ENCODE measurements at places on chromosomes 6 and 20.
A peak's percentile ranks its signal among the peaks of the same experiment; 100 is the strongest.

DNA sequence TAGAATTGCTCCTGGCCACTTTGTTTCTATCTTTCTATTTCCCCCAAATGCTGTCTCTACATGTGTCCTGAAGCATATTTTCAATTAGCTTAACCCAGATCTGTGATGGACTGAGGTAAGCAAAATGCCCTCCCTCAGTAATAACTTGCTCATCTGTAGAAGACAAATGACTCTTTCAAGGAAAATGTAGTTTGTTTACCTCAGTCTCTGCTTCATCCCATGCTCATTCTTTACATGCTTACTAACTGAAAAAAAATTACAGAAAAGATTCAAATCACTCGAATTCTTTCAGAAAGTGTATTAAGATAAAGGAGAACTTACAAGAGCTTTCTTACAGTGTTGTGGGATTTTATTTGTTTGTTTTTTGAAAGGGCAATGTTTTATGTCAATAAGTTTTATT is 531.1 kb downstream of the LMBRD1 start:
- no peak for DNase-seq

DNA sequence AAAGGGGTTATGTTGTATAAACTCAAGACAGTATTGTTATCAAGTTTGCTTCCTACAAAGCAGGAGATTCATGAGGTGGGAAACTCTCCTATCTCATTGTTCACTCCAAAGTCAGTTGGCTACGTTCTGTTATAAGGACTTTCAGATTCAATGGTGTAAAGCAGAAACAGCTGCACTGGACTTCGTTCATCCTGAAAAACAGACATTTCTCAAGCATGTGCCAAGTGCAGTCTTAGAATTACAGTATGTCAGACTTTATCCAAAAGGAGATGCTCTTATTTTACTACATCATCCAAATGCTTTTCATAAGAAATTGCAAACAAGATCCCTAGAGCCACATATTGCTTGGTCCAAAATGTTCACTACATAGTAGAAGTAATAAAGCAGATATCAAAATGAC is 14.9 kb downstream of the COL21A1 start:
- no peak for DNase-seq

- DNase-seq, result no peak
Observed at GRCh38 chr6:30922447-30922852, 8.4 kb downstream of the VARS2 start.

GRCh38 chr6:156599978-156600590 is 177.1 kb upstream of the ARID1B start:
- no peak for DNase-seq

GRCh38 chr20:32329817-32330554 is 28.1 kb upstream of the ASXL1 start:
- DNase-seq, result no peak

DNA sequence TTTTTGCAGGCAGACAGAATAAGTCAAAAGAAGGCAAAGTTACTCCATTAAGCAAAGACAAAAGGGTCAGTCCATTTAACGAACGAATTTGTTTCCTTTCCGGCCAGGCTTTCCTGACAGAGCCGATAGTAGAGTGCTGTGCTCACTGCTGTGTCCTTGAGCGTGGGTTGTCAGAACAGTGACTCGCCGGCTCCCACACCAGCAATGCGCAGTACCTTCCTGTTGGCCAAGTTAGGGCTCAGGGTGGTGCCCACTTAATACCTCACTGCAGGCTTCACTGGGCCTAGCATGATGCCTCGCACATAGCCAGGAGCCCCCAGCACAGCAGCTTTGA is 294.7 kb downstream of the FOXC1 start:
- no peak for DNase-seq

DNA sequence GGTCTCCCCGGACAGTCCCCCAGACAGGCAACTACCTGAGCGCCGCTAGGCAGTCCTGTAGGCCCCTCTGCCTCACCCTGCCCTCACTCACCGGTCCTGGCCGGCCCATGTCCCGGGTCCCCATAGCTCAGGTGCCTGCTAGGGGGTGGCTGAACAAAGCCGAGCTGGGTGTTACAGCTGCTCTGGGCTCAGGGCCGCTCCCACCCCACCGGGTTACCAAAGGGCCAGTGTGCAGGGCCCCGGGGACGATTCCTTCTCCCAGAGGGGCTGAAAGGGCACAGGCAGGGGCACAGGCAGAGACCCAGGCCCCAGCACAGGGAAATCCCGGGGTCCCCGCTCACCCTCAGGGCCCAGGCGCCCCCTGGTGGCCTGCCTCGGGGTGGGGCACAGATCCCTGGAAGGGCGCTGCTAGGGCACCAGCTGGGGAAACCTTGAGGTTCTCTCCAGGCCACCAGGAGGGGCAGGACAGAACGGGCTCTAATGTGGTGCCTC is 118.4 kb downstream of the GRM4 start:
- DNase-seq, result no peak

GRCh38 chr6:113595911-113596376 is 261.2 kb upstream of the MARCKS start:
- no peak for DNase-seq

DNA sequence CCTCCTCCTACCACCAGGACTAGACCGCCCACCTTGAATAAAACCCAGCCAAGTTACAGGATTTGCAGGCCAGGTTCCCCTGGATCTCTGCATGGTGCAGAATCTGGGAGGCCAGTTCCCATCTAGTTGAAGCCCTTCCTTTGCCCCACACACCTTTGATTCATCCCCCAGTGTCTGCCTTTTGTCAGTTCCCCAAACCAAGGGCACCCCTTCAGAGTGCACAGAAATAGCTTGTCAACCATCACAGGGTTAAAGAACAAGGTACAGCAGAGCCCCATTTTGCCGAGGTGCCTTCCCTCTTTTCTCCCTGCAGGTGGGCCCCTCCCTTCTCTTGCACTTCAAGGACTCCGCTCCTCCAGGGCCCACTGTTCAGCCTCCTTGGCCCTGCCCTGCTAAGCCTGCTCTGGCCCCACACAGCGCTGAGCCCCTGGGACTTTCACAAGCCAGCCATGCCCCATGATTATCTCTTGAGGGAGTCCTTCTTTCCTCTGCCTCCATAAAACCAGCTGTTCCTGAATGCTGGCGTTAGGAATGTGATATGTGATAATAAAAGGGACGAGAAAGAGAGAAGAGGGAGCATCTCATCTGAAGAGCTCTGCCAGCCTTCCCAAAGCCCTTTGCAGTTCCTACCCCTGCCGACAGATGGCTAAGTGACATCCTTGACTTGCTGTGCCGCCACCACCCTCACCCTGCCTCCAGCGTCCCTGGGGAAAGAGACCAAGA is 280.3 kb downstream of the CDC5L start:
- no peak for DNase-seq

DNA sequence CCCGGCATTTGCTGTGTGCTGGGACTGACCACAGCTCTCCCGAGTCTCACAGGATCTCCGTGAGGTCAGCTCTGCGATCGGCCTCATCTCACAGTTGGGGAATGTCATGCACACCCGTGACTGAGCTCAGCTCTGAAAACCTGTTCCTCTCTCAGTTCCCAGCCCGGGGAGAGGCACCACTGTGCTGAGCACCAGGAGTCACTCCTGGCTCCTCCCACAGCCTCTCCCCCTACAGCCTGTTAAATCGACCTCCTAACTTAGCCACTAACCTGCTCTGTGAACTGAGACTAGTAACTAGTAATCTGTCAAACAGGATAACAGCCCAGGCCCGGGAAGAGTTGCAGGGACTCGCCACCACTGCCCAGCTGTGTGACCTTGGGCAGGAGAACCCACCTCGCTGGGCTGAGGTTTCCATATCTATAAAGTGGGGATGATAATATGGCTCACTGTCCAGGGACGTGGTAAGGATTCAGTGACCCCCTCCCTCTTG is 20.1 kb upstream of the NOL4L start:
- DNase-seq, result no peak

- DNase-seq, result no peak
Observed at GRCh38 chr20:62893700-62894099, 32.1 kb upstream of the TCFL5 start.

- no peak for DNase-seq
Observed at GRCh38 chr6:52388790-52389189, 26.8 kb downstream of the PAQR8 start.

DNA sequence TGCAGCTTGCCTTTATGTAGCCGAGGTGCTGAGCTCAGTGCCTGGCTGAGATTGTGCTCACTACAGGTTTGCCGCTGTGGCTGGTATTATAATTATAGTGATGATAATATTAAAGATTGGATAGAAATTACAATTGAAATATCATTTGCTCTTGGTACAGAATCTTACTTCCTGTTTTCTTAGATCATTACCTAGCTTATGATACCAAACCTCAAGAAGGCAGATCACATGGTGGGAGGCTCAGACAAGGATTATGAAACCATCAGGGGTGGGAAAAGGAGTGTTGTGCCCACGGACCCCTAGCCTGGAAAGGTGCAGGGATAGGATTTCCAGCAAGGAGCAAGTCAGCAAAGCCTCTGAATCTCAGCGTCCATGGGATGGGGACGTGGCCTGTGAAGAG is 70.6 kb downstream of the IGF2R start:
- DNase-seq, result no peak

- DNase-seq, result no peak
Observed at GRCh38 chr6:157272372-157272771, 50.9 kb downstream of the TMEM242 start.

DNA sequence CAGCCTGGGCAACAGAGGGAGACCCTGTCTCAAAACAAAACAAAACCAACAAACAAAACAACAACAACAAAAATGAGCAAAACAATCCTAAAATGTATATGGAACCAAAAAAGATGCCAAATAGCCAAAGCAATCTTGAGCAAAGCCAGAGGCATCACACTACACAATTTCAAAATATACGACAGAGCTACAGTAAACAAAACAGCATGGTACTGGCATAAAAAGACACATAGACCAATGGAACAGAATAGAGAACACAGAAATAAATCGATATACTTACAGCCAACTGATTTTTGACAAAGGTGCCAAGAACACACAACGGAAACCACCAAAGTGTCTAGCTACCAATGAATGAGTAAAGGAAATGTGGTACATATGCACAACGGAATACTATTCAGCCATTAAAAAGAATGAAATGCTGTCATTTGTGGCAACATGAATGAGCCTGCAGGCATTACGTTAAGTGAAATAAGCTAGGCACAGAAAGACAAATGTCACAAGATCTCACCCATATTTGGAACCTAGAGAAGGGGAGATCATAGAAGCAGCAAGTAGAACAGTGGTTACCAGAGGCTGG is 16.4 kb downstream of the PXDC1 start:
- no peak for DNase-seq

GRCh38 chr6:145276756-145277155 is 458.6 kb downstream of the EPM2A start:
- no peak for DNase-seq

DNA sequence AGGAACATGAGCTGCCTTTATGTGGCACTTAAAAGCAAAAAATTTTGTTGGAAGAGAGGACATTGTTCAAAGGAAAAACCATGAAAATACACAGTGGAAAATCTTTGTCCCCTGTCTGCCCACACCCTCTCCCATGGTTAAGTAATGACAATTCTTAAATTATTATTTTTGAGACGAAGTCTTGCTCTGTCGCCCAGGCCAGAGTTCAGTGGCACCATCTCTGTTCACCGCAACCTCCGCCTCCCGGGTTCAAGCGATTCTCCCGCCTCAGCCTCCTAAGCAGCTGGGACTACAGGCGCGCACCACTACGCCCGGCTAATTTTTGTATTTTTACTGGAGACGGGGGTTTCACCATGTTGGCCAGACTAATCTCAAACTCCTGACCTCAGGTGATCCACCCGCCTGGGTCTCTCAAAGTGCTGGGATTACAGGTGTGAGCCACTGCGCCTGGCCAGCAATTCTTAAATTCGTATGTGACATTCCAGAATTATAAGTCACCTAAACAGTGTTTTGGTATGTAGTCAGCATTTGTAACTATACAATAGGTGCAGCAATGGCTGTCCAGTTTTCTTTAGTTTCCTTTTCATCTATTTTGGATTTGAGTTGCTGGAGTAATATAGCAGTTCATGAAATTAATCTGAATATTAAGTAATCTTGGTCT is 636 bp upstream of the SSR1 start:
- DNase-seq, result no peak

GRCh38 chr6:157157258-157157657 is 166.1 kb downstream of the TMEM242 start:
- DNase-seq, result peak; percentile 14

DNA sequence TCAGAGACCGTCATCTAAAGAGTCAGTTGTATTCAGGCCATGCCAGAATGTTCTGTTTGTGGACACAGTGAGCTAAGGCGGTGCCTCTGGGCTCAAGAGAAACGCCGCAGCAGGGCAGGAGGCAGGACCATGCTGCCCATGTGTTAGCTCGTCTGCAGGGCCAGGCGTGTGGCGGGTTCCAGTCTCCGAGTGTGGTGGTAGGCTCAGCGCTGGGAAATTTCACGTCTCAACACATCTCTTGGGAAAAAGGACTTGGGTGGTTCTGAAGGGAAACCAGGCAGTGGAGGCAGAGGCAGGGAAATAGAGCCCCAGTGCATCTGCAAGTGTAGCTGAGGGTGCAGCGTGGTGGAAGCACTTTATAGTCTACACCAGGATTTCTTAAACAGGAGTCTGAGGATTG is 56.9 kb upstream of the TAGAP start:
- DNase-seq, result no peak

- no peak for DNase-seq
Observed at GRCh38 chr6:11363881-11364576, 131.6 kb upstream of the NEDD9 start.

- no peak for DNase-seq
Observed at GRCh38 chr6:118292558-118292957, 255.5 kb upstream of the PLN start.

DNA sequence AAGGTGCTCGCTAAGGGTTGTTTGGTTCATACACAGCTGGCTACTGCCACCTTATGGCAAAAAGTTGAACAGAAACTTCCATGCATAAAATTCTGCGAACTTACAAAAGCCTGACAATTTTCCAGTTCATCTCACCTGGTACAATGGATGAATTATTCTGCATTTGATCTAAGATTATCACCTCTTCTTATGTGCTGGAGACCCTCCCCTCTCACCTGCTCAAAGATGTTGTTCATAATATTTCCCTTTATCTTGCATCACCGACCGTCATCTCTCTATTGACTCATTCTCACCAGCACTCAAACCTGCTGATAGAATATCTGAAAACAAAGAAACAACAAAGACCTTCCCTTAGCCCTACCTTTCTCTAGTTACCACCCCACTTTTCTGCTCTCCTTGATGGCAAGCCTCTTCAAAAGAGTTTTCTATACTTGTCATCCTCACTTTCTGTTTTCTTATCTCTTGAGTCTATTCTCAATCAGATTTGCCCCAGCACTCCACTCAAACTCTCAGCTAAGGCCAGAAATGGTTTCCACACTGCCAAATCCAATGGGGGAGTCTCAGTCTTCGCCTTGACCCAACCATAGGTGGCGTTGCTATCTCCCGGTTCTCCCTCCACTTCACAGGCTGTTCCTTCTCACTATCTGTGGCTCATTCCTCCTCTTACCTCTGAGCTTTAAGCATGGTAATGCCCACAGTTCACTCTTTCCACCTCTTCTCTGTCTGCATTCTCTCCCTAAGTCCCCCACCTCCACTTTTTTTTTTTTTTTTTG is 25.8 kb downstream of the SNRNP48 start:
- peak; percentile 28 for DNase-seq

DNA sequence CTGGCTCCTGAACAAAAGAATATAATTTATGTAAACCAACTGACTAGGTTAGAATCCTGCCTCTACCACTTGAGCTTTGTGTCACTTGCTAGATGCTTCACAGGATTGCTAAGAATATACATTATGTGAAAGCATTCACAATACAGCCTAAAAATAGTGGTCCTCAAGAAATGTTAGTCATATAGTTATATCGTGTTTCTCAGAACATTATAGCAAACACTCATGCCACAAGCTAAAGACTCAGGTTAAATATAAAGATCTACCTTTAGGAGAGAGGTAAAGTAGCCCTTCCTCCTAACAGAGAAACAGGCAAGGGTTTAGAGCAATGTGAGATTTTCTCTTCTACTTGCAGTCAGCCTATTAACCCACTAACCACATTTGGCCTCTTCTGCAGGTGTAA is 17.8 kb upstream of the ALDH8A1 start:
- DNase-seq, result no peak

Data from NCI-H2171 (cell line).